ENCODE measurements at places on chromosomes 1 and 21. TPM values are rescaled to one million over a fixed set of nuclear protein-coding genes. Genes with fewer than 3 reads are reported as not detected.

MARK1 gene
- total RNA-seq = 2.1 TPM

GRCh38 chr1:40774266-40774998 lies 9.2 kb upstream of the KCNQ4 start:
- peaks cover 2% of the 10 kb centered on the region for H3K36me3 ChIP-seq
- DNase-seq = peak; percentile 24
- H3K4me3 ChIP-seq = no peak overlapping the region
- no peaks in the 10 kb centered on the region for H3K27me3 ChIP-seq

- DNase-seq = no peak
- no peak overlapping the region for H3K4me3 ChIP-seq
- H3K36me3 ChIP-seq = no peaks in the 10 kb centered on the region
- H3K4me1 ChIP-seq = no peaks in the 10 kb centered on the region
- no peaks in the 10 kb centered on the region for H3K27me3 ChIP-seq
Measured at GRCh38 chr1:246065592-246065991, 441.5 kb downstream of the SMYD3 start.

PLA2G2F gene
- not detected for total RNA-seq

DNA sequence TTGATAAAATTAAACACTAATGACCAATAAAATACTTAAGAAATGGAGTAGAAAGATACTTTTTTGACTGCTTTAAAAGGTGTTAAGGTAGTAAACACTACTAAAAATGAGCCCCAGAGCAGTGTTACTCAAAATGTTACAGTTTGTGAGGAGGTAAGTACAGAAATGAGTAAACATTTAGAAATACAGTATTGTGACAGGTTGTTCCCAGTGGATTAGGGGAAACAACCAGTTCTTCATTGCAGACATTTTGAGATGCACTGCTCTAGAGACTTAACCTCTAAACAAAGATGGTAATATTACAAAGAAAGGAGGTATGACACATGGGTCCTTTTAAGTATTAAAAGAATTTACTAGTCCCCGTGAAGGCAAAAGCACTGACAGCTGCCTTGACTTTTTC lies 12.7 kb downstream of the DHX9 start:
- H3K4me3 ChIP-seq = no peak overlapping the region
- no peak overlapping the region for H3K27ac ChIP-seq
- no peaks in the 10 kb centered on the region for H3K4me1 ChIP-seq

WNT3A gene
- total RNA-seq = not detected

GRCh38 chr1:54619749-54620148 lies 3.6 kb downstream of the FAM151A start:
- no peak for DNase-seq
- H3K4me3 ChIP-seq = no peak overlapping the region
- H3K27ac ChIP-seq = no peak overlapping the region
- H3K36me3 ChIP-seq = no peaks in the 10 kb centered on the region
- peaks cover 5% of the 10 kb centered on the region for H3K27me3 ChIP-seq

GRCh38 chr1:20211511-20211931 lies 25.2 kb upstream of the PLA2G2C start:
- H3K4me3 ChIP-seq = no peak overlapping the region
- no peaks in the 10 kb centered on the region for H3K4me1 ChIP-seq
- H3K36me3 ChIP-seq = no peaks in the 10 kb centered on the region
- no peak overlapping the region for H3K27ac ChIP-seq

DNA sequence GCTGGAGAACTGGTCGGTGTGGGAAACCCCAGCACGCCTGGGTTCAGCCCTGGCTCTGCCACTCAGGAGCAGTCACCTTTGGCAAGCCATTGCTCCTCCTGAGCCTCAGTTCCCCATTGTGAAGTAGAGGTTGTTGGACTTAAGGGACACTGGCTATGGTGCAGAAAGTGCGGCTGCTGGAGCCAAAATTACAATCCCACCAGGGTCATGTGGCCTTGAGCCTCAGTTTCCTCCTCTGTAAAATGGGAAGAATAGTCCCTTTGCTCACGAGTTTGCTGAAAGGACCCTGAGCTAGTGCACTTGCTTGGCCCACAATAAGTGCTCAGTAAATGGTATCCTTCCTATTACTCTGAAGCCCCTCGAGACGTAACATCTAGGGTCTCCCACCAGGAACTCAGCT lies 14.6 kb upstream of the TAS1R2 start:
- no peaks in the 10 kb centered on the region for H3K4me1 ChIP-seq
- H3K27ac ChIP-seq = no peak overlapping the region
- H3K4me3 ChIP-seq = no peak overlapping the region
- no peaks in the 10 kb centered on the region for H3K36me3 ChIP-seq
- H3K27me3 ChIP-seq = no peaks in the 10 kb centered on the region

DYNLT5 gene
- total RNA-seq = under 0.01 TPM

KCNE1 gene
- 0.33 TPM for total RNA-seq

GRCh38 chr1:31725777-31726535 lies 22.1 kb upstream of the COL16A1 start:
- no peak overlapping the region for H3K4me3 ChIP-seq
- no peak for DNase-seq
- peaks cover 2% of the 10 kb centered on the region for H3K27me3 ChIP-seq
- H3K27ac ChIP-seq = no peak overlapping the region
- H3K36me3 ChIP-seq = no peaks in the 10 kb centered on the region
- H3K4me1 ChIP-seq = no peaks in the 10 kb centered on the region

DNA sequence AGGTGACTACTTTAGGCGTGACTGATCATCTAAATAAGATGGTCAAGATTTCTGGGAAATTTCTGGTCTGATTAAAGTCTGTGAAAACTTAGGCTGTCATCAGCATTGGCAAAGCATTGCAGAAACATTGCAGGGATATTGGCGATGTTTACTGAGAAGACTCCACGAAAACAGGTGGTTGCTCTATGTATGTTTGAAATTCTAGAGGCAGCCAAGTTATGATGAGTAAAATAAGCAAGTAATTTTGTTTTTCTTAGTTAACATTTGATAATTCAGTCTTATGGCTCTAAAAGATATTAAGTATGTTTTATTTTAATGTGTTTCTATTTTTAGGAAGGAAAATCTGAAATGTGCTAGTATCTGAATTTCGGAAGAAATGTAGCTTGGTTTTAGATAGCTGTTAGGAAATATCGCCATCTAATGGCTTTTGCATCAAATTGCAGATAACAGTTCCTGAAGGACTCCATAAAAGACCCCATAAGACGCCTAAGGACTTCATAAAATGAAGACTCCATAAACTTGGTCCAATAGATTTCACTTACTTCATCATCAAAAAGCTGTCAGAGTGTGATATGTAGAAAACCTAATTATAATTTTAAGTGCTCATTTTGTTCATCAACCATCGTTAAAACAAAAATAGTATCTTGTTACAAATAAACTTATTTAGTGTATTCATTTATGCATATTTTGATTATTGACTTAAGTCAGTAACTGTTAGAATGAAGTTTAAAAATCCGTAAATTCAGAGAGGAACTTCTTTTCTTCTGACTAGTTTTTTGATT lies 344.6 kb downstream of the RYR2 start:
- H3K27me3 ChIP-seq = no peaks in the 10 kb centered on the region
- no peak overlapping the region for H3K27ac ChIP-seq
- peak; percentile 67 for DNase-seq
- no peaks in the 10 kb centered on the region for H3K4me1 ChIP-seq
- no peak overlapping the region for H3K4me3 ChIP-seq

F3 gene
- 50.8 TPM for total RNA-seq

GRCh38 chr1:150182247-150182646 lies 32.5 kb downstream of the PLEKHO1 start:
- no peak overlapping the region for H3K27ac ChIP-seq
- H3K4me1 ChIP-seq = peaks cover 7% of the 10 kb centered on the region
- DNase-seq = no peak
- no peaks in the 10 kb centered on the region for H3K36me3 ChIP-seq

TMPRSS3 gene
- total RNA-seq = not detected

DNA sequence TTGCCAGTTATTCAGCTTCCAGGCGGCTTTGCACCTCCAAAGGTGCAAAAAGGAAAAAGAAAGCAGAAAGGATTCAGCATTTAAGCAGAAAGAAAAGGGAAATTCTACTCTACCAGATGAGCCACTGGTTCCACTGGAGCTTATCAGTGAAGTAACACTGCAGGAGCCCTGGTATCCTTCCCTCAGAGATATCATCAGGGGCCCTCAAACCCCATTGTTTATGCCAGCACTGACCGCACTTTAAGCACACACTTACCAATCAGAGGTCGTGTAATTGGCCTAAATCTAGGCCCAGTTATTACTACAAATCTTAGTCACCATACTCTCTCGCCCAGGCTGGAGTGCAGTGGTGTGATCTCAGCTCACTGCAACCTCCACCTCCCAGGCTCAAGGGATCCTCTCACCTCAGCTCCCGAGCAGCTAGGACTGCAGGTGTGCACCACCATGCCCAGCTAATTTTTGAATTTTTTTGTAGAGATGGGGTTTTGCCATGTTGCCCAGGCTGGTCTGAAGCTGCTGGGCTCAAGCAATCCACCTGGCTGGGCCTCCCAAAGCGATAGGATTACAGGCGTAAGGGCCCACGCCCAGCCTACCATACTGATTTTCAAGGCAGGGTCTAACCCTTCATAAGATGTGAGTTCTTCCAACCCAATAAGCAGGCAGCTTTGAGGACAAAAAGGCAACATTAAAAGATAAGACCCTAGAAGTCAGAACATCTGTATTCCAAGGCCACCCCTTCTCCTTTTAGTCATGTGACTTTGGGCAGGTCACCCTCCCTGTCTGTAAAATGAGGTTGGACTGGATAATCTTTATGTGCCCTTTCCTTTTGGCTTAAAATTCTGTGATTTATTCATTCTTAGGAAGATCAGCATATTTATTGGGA lies 125.3 kb downstream of the SYT2 start:
- DNase-seq = no peak
- no peaks in the 10 kb centered on the region for H3K36me3 ChIP-seq
- peaks cover 50% of the 10 kb centered on the region for H3K4me1 ChIP-seq

- H3K36me3 ChIP-seq = no peaks in the 10 kb centered on the region
- H3K4me1 ChIP-seq = no peaks in the 10 kb centered on the region
- DNase-seq = no peak
Measured at GRCh38 chr1:116323491-116323890, 49.6 kb upstream of the ATP1A1 start.

- H3K36me3 ChIP-seq = no peaks in the 10 kb centered on the region
- H3K4me3 ChIP-seq = peak within 1 kb of the TSS; percentile 14
- no peaks in the 10 kb centered on the region for H3K27me3 ChIP-seq
- DNase-seq = peak; percentile 60
- H3K4me1 ChIP-seq = peaks cover 26% of the 10 kb centered on the region
Measured at GRCh38 chr1:203475012-203475981, at the start of gene PRELP. Gene PRELP, plus strand, starts transcription at chr1:203475806. Its CDS starts 7,379 bp downstream, at chr1:203483185.

- no peak overlapping the region for H3K4me3 ChIP-seq
- H3K4me1 ChIP-seq = no peaks in the 10 kb centered on the region
- no peak overlapping the region for H3K27ac ChIP-seq
- no peaks in the 10 kb centered on the region for H3K27me3 ChIP-seq
Measured at GRCh38 chr21:40752125-40752524, 94.8 kb downstream of the DSCAM start.

DNA sequence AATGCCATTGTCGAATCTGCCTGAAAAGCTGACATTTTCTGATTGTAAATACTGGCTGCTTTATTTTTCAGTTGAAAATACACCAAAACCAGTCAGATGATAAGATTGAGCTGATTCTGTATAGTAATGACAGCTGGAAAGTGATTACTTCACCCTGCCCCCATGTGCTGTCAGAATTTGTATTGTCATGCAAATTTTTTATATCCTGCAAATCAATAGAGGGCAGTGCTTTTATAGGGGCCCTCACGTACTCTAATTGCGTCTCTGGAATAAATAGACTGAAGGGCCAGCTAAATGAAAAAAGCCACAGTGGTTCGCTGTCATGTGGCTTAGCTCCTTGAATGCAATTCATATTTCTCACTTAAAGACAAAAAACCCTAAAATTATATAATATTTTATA lies 208.6 kb downstream of the LHX8 start:
- H3K27me3 ChIP-seq = no peaks in the 10 kb centered on the region
- no peaks in the 10 kb centered on the region for H3K4me1 ChIP-seq
- no peaks in the 10 kb centered on the region for H3K36me3 ChIP-seq
- no peak overlapping the region for H3K27ac ChIP-seq
- H3K4me3 ChIP-seq = no peak overlapping the region

CRNN gene
- not detected for total RNA-seq

- H3K4me1 ChIP-seq = peaks cover 4% of the 10 kb centered on the region
- no peak overlapping the region for H3K4me3 ChIP-seq
- no peaks in the 10 kb centered on the region for H3K36me3 ChIP-seq
- no peak for DNase-seq
- H3K27me3 ChIP-seq = no peaks in the 10 kb centered on the region
Measured at GRCh38 chr1:23726686-23727085, 16.6 kb upstream of the ELOA start.

GRCh38 chr1:235990330-235990795 lies 74.5 kb downstream of the NID1 start:
- no peak overlapping the region for H3K27ac ChIP-seq
- DNase-seq = peak; percentile 37
- H3K27me3 ChIP-seq = no peaks in the 10 kb centered on the region

DNA sequence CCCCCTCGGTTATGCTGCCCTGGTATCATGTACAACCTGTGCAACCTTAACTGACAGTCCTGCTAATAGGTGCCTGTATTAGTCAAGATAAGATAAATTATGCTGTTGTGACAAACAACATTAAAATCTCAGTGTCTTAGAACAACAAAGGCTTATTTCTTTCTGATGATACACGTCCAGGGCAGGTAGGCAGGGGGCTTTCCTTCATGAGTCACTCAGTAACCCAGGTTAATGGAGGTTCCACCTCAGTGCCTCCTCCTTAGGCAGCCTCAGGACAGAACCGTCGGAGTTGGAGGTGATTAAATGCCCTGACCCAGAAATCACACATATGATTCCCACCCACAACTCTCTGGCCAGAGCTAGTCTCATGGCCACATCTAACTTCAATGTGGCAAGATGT lies 94.6 kb upstream of the CASZ1 start:
- H3K36me3 ChIP-seq = no peaks in the 10 kb centered on the region
- no peaks in the 10 kb centered on the region for H3K4me1 ChIP-seq
- H3K4me3 ChIP-seq = no peak overlapping the region

OR10Z1 gene
- total RNA-seq = under 0.01 TPM

IFNLR1 gene
- under 0.01 TPM for total RNA-seq

DNA sequence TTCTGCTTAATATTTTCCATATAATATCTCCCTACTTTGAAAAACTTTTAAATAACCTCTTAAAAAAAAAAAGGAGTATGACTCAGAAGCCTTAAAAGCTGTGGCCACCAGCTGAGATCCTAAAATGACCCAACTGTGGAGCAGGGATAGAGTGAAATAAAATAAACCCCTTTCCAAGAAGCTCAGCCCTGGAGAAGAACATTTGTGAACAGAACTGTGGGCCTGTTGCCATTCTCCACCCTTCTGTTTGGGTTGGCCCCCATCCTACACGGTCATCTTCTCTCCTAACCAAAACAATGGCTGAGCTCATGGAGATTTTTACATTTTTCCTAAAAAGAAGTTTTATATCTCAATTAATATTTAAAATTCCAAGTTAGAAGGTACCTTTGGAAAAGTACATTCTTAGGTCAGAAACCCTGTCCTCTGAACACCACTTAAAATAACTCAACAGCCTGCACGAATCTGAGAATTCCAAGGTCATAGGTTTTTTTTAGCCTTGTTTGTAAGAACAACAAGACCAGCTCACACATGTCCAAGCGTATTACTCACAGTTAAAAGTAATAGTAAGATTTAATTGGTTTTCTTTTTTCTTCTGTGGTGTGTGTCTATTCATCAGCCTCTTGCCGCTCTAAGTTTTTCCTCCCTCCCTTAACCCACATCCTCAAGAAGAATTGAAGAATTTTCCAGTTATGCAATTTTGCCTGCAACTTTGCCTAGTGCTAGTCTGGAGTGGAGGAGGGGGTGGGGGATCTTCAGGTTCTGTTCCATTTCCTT lies 107.7 kb upstream of the ERRFI1 start:
- peak; percentile 98 for DNase-seq
- H3K27me3 ChIP-seq = no peaks in the 10 kb centered on the region
- peak overlapping the region; percentile 38 for H3K27ac ChIP-seq
- peaks cover 27% of the 10 kb centered on the region for H3K4me1 ChIP-seq
- no peaks in the 10 kb centered on the region for H3K36me3 ChIP-seq
- peak overlapping the region; percentile 8 for H3K4me3 ChIP-seq

Measured in fibroblast of lung (primary cell).